ENCODE measurements at places on chromosomes 4 and X. TPM values are rescaled to one million over a fixed set of nuclear protein-coding genes. Genes with fewer than 3 reads are reported as not detected.

DNA sequence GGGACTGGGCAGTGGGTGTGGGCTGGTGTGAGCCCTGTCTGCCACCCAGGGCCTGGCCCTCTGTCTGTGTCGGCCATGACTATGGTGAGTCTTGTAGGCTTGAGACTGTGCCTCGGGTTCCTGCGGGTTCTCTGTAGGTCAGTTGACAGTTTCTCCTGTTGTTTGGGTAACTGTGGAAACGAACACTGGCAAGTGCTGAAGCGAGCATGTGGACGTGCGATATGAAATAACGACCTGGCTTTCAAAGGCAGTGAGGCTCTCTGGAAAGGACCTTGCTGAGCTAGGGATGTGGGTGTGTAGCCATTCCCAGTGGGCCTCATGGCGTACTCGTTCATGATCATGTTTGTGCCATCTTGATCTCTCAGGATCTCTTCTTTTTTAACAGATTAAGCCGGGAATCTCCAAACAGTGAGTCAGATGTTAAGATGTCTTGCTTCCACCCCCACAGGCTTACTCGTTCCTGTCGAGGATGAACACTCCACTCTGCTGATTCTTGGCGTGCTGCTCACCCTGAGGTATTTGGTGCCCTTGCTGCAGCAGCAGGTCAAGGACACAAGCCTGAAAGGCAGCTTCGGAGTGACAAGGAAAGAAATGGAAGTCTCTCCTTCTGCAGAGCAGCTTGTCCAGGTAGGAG, 41.3 kb downstream of the HTT start:
- DNase-seq = no peak

GRCh38 chrX:129679901-129680300, 25.1 kb upstream of the APLN start:
- no peak for DNase-seq

The PDZD4 gene
- 2.6 TPM for total RNA-seq

The TRAM1L1 gene
- total RNA-seq = 0.56 TPM

The CPE gene
- 49.7 TPM for total RNA-seq

Measured in Right ventricle myocardium superior (tissue), 1 donor.